ENCODE measurements at places on chromosomes 4 and X.

DNA sequence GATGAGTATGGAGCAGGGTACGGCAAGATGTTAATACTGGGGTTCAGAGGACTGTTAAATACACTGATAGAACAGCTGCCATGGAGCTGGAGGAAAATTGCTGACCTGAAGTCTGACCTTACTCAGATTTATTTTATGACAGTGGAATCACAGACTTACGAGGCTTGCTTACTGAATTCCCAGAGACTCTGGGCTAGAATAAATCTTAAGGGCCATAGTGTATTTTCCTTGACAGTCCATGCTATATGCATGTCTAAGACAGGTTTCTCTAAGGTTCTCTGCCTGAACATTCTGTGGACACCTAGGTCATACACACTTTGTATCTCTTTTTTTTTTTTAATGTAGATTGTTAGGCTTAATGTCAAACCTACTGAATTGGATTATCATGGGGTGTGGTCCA is 633.2 kb upstream of the ACTRT1 start:
- no peak for DNase-seq

GRCh38 chrX:8049827-8050226 is 121.2 kb downstream of the VCX2 start:
- DNase-seq, result no peak

- DNase-seq, result no peak
Measured at GRCh38 chr4:23889814-23890341, at the start of gene PPARGC1A. PPARGC1A (minus strand) TSS chr4:23890047; CDS start chr4:23889957, 90 bp downstream.

DNA sequence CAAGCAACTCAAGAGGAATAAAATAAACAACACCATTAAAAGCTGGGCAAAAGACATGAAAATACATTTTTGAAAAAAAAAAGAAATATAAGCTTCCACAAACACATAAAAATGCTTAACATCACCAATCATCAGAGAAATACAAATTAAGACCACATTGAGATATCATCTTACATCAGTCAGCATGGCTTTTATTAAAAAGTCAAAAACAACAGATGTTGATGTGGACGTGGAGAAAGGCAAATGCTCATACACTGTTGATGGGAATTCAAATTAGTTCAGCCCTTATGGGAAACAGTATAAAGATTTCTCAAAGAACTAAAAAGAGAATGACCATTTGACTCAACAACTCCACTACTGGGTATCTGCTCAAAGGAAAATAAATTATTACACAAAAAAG is 59.6 kb downstream of the STK32B start:
- DNase-seq, result no peak

- DNase-seq, result no peak
Measured at GRCh38 chr4:26148927-26149326, 171.9 kb upstream of the RBPJ start.

- DNase-seq, result peak; percentile 68
Measured at GRCh38 chr4:54228056-54228527, 1.0 kb upstream of the PDGFRA start.

DNA sequence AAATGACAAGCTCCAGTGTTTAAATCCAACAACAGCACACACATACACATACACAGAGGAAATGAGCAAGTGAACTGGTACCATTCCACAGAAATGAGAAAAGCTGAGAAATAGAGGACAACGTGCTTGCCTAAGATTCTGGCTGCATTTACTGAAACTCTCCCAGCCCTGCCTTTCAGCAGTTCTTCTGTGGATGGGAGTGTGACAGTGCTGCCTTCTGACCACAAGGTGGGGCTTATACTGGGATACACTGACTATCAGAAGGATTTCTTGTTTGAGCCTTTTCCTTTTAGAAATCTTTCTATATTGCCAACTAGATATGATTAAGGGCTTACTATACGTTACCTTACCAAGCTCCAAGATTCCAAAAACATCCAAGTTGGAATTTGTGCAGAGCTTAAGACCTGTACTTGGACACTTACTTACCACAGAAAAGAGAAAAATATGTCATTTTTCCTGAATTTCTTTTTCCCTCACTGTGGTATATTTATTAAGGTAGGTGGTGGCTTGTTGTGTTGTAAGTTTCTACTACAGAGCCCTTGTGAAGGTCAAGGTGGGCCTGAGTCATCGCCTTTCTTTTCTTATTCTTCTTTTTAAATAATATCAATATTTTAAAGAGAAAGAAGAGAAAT is 10.7 kb upstream of the CXCL8 start:
- DNase-seq, result peak; percentile 82

DNA sequence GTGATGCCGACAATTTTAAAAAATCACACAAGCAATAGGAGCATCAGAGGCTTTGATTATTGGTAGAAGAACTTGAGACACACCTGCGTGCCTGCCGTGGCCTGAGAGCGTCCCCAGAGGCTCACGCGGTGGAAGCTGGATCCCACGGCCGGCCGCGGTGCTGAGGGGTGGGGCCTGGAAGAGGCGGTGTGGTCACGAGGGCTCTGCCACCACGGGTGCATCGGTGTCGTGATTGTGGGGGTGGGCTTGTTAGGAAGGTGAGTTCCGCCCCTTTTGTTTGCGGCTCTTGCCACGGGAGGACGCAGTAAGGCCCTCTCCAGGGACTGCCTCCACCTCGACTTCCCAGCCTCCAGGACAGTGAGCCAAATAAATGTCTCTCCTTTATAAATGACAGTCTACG is 77.2 kb upstream of the ADRA2C start:
- DNase-seq, result no peak

DNA sequence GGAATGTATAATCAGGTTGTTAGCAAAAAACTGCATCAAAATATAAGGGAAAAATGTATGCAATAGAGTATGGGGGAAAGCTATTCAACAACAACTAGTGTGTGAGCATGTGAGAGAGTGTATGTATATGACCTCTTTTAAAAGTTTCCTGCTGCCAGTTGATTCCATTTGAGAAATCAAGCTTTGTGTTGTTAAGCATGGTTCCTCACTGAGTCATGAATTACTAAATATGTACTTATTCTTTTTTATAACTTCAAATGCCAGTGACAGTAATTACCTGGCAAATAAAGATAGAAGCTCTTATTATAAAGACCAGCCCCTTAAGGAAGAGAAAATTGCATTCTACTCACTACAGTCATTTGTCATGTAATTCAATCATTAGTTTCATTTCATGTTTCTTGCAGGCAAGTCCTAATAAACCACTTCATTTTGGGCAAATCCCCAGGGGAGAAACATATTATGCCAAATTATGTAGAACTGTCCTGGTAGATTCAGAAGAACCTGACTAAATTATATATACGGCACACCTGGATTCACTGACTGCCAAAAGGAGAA is 19.2 kb downstream of the RASGEF1B start:
- no peak for DNase-seq

GRCh38 chr4:152322656-152323055 is 213.2 kb downstream of the FBXW7 start:
- DNase-seq, result no peak

DNA sequence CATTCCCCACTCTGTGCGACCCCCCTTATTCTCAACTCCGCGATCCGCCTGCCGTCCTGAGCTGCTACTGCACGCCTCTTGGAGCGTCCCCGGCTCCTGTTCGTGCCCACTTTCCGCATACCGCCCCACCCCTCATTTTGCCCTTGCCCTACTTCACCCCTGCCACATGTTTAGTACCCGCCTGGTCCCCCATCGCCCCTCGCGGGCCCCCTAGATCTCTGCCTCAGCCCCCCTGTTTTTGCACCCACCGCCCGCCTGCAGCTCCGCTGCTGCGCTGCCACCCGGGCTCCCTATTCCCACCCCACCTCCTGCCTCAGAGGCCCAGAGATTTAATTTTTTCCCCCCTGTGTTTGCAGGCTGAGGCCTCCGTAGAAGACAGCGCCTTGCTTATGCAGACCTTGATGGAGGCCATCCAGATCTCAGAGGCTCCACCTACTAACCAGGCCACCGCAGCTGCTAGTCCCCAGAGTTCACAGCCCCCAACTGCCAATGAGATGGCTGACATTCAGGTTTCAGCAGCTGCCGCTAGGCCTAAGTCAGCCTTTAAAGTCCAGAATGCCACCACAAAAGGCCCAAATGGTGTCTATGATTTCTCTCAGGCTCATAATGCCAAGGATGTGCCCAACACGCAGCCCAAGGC is 1.4 kb downstream of the MAGED1 start:
- peak; percentile 70 for DNase-seq

DNA sequence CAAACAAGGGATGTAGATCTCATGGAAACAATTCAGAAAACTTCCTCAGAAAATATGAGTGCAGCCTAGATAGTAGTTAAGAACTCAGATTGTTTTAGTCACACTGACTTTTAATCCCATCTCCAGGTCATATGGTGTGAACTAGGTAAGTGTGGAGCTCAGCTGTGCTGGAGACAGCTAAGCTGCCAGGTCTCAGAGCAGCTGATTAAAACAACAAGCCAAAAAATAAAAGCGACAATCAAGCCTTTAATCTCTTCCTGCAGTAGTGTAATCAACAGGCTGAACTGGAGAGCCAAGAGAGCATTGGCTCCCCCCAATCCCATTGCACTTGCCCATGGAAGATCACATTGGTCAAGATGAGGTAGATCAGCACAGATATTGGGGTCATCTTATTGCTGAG is 98.3 kb upstream of the ATOH1 start:
- no peak for DNase-seq

DNA sequence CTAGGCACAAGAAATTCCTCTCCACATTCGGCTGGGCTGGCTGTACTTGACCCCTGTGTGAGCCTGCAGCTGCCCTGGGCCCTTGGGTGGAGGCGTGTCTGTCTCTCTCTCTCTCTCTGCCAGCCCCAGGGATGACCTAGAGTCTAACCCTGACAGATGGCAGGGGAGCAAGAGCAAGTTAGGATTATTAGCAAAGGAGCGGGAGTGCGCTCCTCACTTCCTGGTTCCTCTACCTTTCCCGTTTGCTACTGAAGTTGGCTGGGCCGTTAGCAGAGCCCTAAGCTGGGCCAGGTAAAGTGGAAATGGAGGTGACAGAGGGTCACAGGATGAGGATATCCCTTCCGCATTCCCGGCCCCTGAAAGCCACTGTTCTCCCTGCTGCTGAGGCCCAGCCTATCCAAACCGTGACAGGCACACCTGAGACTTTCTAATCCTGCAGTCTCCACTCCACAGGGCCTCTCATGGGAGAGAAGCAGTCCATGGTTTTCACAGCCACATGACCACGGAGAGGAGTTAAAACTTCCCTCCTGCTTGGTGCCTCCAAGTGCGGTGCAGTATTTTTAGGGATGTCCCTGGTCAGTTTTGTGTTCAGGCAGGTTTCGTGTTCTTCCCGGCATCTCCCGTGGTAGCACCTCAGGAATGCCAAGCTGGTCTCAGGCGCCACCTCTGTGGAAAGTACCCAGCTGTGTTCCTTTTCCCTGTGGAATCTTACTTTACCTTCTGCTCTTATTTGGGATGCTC is 79.3 kb downstream of the CLDN22 start:
- DNase-seq, result no peak

GRCh38 chrX:55127692-55128091 is 38.9 kb downstream of the PAGE2 start:
- peak; percentile 33 for DNase-seq

GRCh38 chr4:173362666-173363065 is 8.1 kb upstream of the SAP30 start:
- DNase-seq, result no peak

DNA sequence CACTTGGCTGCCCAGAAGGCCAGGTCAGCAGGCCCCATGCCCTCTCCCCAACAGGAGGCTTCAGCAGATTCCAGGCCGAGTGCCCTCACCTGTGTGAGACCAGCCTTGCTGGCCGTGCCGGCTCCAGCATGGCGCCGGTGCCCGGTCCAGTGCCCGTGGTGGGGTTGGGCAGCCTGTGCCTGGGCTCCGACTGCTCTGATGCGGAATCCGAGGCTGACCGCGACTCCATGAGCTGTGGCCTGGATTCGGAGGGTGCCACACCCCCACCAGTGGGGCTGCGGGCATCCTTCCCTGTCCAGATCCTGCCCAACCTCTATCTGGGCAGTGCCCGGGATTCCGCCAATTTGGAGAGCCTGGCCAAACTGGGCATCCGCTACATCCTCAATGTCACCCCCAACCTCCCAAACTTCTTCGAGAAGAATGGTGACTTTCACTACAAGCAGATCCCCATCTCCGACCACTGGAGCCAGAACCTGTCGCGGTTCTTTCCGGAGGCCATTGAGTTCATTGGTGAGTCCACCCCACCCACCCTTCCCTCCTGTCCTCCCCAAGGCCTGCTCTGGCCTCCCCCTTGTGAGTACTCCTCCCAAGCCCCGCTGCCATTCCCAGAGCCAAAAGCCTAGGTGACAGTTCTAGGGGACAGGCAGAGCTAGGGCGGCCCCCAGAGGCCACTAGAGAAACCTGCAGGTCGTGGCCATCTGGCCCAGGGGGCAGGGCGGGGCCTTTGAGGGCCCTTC is 2.3 kb downstream of the DUSP9 start:
- peak; percentile 77 for DNase-seq

GRCh38 chrX:106481341-106481740 is 130.4 kb upstream of the RADX start:
- DNase-seq, result peak; percentile 56

GRCh38 chr4:4339504-4340085 is 47.3 kb upstream of the NSG1 start:
- peak; percentile 91 for DNase-seq

GRCh38 chr4:154946113-154946512 is 165.0 kb downstream of the RBM46 start:
- no peak for DNase-seq

- peak; percentile 27 for DNase-seq
Measured at GRCh38 chr4:82728301-82728700, 70.3 kb downstream of the SCD5 start.

DNA sequence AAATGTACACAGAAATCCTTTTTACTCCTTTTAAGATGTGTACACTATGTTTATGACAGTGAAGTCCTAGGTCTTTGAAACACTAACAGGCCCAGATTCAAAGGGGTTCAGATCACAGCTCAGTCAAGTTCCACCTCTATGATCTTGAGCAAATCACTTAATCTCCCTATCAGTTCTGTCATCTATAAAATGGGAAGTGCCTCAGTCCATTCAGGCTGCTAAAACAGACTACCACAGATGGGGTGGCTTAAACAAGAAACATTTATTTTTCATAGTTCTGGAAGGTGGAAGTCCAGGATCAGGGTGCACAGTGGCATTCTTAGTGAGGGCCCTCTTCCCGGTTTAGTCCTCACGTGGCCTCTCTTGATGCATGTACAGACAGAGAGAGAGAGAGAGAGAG is 117.1 kb downstream of the CORIN start:
- peak; percentile 19 for DNase-seq

- DNase-seq, result no peak
Measured at GRCh38 chr4:109944591-109944990, 31.9 kb downstream of the EGF start.

DNA sequence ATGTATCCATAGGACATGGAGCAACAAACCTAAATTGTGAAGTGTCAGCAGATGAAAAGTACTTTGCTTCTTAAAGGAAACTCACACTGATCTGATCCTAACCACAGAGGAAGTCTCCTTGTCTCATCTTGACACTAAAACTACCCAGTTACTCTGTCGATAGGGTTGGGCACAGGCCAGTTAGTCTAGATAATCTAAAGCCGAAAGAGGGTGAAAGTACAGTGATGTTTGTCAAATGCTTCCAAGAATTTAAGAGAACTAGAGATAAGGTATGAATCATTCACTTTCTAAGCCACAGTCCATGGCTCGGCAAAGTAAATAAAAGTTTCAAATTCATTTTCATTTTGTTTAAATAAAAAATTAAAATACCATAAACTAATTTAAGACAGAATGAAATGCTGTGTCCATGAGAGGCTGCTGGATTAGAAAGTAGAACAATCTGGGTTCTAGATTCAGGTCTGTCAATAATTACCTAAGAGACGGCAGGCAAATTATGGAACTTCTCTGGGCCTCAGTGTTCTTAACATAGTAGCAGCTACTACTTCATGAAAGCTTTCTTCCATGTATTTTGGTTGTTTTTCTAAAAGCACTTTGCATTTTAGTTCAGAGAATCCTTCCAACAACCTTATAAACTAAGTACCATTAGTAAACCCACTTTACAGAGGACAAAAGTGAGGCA is 176.7 kb downstream of the LDB2 start:
- DNase-seq, result peak; percentile 93
